ENCODE measurements at places on chromosomes 12 and 14.
A peak's percentile ranks its signal among the peaks of the same experiment; 100 is the strongest.

- DNase-seq: no peak
These were observed 507 bp upstream of the PTPN11 start for GRCh38 chr12:112418273-112418607.

GRCh38 chr14:23916004-23916403, 37.6 kb upstream of the DHRS4 start:
- no peak for DNase-seq

- DNase-seq: no peak
These were observed 709 bp downstream of the TCL1B start for GRCh38 chr14:95686935-95687334.

GRCh38 chr12:49784756-49785409, 43.3 kb downstream of the NCKAP5L start:
- peak; percentile 73 for DNase-seq

GRCh38 chr12:120656008-120656407, 15.6 kb downstream of the CABP1 start:
- DNase-seq: no peak

DNA sequence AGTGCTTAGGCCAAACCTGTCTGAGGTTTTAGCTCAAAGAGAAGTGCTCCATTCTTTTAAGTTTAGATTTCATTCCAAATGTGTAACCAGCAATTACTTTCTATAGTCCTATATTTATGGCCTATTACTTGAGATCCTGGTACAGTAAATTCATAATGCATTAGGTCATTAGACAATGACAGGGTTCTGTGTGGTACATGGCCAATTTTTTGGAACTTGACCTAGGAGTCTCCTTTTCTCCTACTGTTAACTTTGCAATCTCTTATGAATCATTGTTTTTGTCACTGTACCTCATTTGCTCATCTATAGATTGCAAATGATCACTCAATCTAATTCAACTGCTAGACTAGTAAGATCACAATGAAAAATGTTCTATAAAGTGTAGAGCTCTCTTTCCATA, 136.7 kb downstream of the PDE3A start:
- DNase-seq: peak; percentile 24

DNA sequence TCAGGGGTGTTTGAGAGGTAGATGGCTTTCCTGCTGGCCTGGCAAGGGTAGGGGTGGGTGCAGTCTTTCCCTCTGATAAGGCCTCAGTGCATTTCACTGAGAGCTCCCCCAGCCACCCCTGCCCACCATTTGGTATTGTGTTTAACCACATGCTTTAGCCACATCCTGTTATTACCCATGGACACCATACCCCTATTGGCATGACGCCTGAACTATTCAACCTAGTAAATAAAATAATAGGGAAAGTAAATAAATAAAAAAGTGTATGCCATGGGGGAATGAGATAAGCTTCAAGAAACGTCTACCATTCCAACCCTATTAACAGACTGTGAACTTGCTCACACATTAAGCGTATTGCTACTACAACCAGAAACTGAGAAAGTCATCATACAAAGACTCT, 7.6 kb upstream of the LGR5 start:
- DNase-seq: no peak

DNA sequence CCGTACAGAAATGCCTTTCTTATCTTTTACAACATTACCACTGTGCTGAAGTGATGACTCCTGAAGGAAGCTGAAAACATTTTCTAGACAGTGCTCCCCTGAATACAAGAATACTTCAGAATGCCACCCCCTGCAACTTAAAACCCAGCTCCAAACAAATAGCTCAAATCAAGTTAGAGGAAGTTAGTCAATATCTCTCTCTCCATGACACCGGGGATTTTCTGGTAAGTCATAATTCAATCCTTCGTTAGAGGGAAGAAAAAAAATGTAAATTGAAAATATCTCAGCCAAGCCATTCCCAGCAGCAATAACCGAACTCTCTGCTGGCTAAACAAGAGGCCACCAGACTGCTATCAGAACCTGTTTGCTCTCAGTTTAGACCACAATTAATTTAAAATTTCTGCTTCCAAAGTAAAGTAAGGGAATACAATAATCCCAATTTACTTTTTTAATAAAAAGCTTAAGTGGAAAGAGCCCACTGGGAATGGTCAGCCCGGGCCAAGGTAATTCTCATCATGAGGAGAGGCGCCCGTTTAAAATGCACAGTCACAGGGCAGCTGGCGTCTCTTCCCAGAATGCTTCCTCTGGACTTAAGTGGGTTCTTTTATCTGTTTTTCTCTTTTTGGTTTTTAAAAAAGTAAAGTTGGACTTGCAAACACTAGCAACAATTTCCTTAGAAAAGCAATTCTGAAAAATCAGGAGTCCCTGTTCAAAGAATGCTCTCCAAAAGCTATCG, 710.1 kb upstream of the STXBP6 start:
- DNase-seq: no peak

DNA sequence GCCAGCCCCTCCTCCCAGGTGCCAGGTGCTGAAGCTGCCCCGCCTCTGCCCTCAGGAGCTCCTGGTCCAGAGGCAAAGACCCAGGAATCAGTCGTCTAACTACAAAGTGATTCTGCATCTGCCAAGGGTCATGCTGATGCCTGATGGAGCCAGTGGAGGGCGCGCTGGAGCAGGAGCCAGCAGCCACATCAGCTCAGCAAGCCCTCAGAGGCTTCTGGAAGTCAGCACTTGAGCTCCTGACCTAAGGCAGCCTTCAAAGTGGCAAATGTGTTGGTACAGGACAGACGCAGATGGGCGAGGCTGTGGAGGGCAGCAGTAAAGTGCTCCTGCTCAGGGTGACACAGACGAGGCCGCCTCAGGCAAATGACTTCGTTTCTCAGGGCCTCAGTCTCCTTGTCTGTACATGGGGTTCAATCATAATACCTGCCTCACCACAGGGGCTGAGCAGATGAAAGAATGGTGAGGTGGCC, 10.9 kb downstream of the C12orf43 start:
- peak; percentile 50 for DNase-seq

- no peak for DNase-seq
These were observed 8.0 kb downstream of the DGKA start for GRCh38 chr12:55938826-55939501.

GRCh38 chr14:76696361-76696760, 64.9 kb upstream of the VASH1 start:
- DNase-seq: no peak

DNA sequence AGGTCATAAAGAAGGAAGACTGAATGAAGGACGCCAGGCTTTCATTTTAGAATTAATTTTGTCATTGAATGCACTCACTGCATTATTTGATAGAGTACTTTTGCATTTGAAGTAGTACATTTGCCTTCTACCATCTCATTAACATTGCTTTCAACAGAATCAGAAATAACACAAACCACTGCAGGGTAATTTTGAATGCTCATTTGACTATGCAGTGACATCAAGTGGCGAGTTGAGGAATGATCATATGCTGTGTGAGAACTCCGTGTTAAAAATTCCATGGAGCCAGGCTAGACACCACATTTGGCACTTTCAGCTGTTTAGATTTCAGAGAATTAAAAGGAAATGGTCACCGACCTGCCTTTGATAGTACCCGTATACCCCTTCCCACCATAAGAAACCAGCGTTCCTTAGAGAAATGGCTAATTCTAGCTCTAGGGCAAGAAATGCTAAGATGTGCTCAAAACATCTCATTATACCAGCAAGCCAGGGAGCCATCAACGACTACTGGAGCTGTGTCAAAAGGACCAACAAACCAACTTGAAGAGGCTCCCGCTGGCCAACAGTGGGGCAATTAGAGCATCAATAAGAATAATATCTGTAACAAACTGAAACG, 16.5 kb downstream of the HEBP1 start:
- peak; percentile 49 for DNase-seq

DNA sequence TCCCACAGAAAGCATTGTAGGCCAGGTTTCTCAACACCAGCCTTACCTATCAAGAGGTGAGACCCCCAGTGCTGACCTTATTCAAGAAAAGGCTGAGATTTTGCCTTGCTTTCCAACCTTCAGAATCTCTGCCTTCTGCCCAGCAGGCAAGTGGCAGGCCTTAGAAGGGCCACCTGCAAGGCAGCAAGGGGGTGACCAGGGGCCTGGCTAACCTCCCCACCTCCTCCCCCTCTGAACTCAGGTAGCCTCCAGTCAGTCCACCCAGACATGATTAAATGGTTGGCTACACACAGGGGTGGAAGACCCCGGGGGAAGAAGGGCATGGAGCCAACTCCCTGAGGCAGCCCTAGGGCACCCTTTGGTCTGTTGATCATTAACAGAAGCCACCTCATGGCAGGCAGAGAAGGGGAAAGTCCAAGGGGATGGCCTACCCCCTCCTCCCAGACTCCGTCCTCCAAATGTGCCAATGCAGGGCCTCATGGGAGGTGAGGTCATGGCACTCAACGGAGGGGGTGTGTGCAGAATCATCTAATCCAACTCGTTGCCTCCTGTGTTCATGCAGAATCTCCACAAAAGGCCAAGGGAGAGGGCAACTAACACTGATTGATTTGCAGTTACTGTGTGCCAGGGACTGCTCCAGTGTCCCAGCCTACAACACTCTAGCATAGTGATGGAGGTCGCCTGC, 8.5 kb downstream of the ZFP36L1 start:
- no peak for DNase-seq

- DNase-seq: no peak
These were observed 1025.4 kb upstream of the LRFN5 start for GRCh38 chr14:40581264-40581663.

- DNase-seq: no peak
These were observed 592.5 kb upstream of the ATP2B1 start for GRCh38 chr12:90301095-90301494.

DNA sequence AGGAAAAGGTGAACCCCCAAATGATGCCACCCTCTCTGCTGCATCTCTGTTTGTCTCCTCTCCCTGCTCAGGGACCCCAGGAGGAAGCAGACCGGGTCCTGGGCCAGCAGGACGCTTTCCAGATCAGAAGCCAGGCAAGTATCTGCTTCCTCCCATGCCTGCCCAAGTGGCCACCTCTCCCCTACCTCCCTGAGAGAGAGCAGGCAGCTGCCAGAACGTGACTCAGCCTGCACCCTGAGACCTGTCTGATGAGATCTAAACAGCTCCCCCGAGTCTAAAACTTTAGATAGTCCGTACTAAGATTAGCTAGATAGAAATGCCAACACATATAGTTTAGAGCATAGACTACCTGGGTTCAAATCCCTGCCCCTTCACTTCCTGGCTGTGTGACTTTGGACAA, 31.2 kb upstream of the OAS1 start:
- DNase-seq: no peak

- DNase-seq: peak; percentile 85
These were observed 4.3 kb upstream of the MYF6 start for GRCh38 chr12:80702889-80703805.

DNA sequence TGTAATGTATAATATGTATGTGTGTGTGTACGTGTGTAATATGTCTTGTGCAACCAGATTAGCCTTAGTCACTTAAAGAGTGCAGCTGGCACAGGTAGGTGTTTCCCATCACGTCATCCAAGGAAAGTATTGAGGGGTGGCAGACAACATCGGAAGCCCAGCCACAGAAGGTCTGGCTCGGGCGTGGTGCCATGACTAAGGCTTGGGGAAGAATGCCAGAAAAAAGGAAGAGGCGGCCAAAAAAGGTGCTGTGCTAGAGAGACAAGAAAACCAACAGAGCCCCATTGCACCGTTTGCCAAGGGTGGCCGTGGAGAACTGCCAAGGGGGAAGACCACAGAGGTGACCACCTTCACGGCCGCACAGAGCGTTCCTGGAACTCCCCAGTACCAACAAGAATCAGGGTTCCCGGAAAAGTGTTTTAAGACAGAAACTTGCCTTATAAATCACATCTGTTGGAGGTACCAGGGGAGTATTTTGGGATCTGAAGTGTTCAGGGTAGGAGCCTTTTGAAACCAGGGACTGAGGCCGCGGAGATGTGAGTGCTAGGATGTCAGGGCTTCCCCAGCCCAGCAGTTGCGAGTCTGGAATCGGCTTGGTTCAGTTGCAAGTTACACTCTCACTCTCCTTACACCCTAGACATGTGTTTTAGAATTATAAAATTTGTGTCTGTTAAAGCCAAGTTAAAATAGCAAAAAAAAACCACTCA, 131.2 kb upstream of the DYRK2 start:
- no peak for DNase-seq

GRCh38 chr14:64734990-64735389, 30.8 kb downstream of the PLEKHG3 start:
- DNase-seq: no peak

- DNase-seq: no peak
These were observed 1247.0 kb downstream of the FSCB start for GRCh38 chr14:43260056-43260455.

DNA sequence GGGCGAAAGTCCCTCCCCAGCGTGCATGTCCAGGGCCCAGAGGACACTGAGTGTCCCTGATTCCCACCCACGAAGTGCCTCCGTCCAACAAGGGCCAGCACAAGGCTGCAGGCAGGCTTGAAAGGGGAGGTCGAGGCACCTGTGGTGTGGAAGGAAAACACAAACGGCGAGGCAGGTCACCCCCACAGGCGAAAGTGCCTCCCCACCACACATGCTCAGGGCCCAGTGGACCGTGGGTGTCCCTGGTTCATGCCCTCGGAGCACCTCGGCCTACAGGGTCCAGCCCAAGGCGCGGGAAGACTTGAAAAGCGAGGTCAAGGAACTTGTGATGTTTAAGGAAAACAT, 370.4 kb downstream of the ALG10 start:
- no peak for DNase-seq

GRCh38 chr14:53468876-53469275, 315.8 kb upstream of the DDHD1 start:
- DNase-seq: no peak

- no peak for DNase-seq
These were observed 859.8 kb downstream of the FSCB start for GRCh38 chr14:43647302-43647701.

DNA sequence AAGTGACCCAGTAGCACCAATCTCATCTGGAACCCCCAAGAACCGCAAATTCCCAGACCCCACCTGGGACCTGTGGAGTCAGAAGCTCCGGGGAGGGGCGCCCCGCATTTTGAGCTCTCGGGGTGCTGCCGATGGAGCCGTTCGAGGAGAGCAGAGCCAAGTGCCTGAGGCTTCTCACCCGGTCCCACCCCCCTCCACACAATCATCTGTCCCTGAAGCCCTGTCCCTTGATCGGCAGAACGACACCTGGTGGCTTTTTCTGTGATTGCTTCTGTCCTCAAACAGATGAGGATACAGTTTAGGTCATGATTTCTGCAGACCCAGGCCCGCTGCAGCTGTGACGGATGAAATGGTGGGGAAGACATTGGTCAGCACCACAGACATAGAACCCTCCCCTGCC, 74.7 kb downstream of the NOC4L start:
- DNase-seq: no peak

GRCh38 chr14:33120341-33120740, 181.7 kb downstream of the NPAS3 start:
- DNase-seq: peak; percentile 92

DNA sequence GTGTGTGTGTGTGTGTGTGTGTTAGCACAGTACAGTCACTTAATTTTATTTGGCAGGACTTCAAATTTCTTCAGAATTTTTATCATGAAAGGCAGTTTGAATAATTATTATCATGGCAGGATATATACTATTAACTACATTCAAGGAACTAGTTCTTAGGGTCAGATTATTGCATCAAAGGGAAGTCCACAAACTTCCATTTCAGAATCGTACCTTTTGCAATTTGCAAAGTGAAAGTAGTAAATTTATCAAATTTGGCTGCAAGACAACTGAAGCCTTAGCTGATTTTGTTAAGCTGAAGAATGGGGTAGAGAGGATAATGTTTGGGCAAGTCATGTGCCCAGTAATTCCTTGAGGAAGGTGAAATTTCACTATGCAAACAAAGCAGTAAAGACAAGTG, 68.2 kb downstream of the PLEKHG7 start:
- DNase-seq: no peak

- no peak for DNase-seq
These were observed 71.8 kb upstream of the BCAT1 start for GRCh38 chr12:25020621-25021243.

Measured in HCEC 1CT (cell line).